Amygdala (tissue), 56 donors: ENCODE measurements at places on chromosomes 6 and 20.

DNA sequence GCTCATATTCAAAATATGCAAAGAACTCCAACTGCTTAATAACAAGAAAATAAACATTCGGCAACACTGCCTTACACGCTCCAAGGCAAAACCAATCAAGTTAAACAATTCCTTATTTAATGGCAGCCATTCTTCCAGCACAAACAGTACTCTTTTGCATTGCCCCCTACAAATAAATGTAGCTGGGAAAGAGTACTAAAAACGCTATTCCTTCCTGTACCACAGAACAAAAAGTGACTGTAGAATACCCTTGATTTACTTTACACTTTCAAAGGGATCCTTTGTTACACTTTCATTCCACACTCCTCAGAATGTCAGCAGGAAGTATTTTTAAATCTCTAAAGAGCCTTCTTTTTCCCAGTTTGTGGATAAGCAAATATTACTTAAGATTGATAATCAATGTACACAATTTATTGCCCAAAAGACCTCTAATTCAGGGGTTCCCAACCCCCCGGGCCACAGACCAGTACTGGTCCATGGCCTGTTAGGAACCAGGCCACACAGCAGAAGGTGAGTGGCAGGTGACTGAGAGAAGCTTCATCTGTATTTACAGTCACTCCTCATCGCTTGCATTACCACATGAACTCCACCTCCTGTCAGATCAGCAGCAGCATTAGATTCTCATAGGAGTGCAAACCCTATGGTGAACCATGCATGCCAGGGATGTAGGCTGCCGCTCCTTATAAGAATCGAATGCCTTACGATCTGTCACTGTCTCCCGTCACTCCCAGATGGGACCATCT is 51.6 kb downstream of the MBOAT1 start:
- DNase-seq, result no peak

GRCh38 chr6:138161338-138162110 is at the start of gene ARFGEF3:
Gene ARFGEF3 (plus strand): TSS chr6:138161939. CDS start chr6:138162087, 148 bp downstream.
- peak; percentile 54 for DNase-seq

DNA sequence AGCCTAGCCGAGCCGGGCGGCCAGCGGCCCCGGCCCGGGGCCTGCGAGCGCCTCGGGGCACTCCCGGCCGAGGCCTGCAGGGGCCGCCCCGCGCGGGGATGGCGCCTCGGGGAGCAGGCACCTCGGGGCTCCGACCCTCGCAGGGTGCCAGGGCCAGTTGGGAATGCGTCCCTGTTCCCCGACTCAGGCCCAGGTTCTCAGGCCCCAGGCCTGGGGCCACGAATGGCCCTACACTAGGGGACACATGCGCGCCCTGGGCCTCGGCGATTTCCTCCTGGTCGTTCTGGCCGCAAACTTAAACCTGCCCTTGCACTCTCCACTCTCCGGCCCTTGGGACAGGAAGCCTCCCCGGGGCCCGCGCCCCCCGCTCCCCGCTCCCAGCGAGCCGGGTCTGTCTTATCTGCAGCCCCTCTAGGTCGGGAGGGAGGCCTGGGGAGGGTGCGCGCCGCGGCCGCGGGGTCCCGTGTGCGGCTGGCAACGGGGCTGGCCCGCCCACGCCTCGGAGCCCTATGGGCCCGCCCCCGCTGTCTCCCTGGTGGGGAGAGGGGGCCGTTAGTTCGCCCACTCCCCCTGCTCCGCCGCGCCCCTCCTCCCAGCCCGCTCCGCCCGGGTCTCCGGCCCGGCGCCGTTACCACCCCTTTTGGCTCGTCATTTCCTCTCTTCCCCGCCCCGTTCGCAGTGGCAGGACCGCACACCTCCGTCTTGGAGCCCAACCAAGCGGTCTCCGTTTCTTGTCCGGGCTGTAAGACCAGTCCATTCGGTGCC is 611 bp downstream of the NFYA start:
- DNase-seq, result peak; percentile 57

DNA sequence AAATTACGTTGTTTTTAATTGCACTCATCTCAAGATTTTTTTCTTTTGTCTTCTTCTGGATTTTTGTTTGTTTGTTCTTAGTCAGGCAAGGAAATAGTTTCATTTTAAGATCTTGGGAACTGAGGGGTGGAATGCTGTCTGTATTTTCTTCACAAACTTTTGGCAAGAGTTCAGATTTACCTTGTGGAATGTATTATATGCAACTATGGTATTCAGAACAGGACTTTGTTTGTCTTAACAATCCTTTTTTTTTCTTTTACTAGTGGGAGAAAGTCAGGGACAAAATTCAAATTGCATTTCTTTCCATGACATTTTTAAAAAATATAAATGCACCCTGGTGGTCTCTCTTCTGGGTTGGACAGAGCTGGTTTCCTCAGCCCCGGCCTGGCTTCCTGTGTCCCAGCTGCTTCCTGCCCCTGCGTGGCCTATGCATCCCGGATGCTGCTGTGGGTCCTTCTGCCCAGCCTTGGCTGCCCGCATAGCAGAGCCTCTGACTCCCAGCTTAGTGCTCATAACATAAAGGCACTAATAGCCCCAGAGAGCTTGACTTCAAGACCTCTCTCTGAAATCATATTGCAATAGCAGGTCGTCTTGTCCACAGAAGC is 520.7 kb downstream of the QKI start:
- DNase-seq, result no peak

- DNase-seq, result no peak
Observed at GRCh38 chr6:17472653-17473183, 79.3 kb downstream of the CAP2 start.

DNA sequence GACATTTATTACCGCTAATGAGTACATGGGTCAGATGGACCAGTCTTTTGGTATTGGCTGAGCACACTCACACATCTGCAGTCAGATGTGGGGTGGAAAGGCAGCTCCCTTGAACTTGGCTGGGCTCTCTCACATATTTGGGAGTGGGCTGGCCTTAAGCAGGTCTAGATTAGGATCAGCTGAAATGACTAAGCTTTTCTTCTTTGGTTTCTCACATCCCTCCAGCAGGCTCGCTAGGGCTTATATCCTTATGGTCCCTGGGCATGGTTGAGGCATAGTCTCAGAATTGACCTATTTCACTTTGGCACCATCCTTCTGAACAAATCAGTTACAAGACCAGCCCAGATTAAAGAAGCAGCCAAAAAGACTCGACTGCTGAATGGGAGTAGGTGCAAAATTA is 14.4 kb upstream of the PLCB1 start:
- DNase-seq, result no peak

DNA sequence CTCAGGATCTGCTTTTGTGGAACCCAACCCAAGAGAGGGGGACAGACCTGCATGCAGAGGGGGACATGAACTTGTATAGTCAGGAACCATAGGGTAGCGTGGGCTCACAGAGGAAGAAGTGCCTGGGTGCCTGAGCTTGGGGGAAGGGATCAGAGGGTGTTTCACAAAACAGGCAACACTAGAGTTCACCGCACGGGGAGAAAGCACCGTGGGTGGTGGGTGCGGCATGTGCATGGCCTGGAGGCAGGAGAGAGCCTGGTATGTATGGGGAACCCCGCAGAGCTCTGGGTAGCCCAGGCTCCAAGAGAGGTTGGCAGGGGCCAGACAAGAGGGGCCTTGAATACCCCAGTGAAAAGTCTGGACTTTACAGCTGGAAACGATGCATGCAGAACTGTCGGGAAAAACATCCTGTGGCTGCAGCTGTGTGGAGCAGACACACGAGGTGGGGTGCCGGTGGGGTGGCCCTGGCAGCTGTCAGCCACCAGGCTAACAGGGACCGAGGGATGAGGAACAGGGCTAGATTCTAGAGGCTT is 6.7 kb upstream of the EMILIN3 start:
- DNase-seq, result no peak

DNA sequence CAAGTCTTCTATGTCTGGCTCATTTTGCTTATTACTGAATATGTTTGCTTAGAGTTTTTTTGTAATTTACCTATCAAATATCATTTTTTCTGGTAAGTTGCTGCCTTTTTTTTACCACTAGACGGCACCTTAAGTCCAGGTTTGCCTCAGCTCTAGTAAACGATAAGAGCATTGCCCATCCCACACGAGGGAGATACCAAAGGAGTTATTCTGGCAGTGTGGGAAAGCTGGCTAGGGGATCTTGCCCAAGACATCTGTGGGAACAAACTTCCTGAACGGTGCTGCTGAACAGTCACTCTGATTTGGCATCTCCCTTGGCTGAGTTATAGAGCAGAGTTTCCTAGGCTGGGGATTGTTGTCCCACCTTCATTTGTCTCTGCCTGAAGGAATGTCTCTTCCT is 306.4 kb downstream of the COL12A1 start:
- DNase-seq, result no peak

GRCh38 chr6:147201885-147202515 is 2.2 kb upstream of the STXBP5 start:
- no peak for DNase-seq

GRCh38 chr6:83072726-83073125 is 5.3 kb downstream of the DOP1A start:
- DNase-seq, result no peak

GRCh38 chr6:57116776-57117175 is 26.8 kb downstream of the ZNF451 start:
- no peak for DNase-seq

DNA sequence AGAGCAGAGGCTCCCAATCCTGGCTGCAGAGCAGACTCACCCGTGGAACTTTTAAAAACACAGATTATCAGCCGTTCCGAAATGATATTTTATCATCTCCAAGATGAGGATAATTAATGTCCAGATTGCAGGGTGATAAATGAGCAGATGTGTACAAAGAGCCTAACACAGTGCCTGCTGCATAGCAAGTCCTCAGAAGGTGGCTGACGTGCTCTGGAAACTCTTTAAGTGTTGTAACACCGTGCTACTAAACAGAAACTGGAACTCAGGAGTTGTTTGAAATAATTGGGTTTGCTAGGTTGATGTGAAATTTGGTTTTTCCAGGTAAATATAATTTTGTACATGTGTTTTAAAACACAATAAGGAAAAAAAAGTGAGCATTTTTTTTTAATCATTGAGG is 118.0 kb downstream of the ARMC2 start:
- DNase-seq, result no peak

- DNase-seq, result no peak
Observed at GRCh38 chr6:86255973-86256372, 613.3 kb upstream of the SYNCRIP start.

- DNase-seq, result no peak
Observed at GRCh38 chr6:53112404-53112803, 36.2 kb downstream of the GCM1 start.

DNA sequence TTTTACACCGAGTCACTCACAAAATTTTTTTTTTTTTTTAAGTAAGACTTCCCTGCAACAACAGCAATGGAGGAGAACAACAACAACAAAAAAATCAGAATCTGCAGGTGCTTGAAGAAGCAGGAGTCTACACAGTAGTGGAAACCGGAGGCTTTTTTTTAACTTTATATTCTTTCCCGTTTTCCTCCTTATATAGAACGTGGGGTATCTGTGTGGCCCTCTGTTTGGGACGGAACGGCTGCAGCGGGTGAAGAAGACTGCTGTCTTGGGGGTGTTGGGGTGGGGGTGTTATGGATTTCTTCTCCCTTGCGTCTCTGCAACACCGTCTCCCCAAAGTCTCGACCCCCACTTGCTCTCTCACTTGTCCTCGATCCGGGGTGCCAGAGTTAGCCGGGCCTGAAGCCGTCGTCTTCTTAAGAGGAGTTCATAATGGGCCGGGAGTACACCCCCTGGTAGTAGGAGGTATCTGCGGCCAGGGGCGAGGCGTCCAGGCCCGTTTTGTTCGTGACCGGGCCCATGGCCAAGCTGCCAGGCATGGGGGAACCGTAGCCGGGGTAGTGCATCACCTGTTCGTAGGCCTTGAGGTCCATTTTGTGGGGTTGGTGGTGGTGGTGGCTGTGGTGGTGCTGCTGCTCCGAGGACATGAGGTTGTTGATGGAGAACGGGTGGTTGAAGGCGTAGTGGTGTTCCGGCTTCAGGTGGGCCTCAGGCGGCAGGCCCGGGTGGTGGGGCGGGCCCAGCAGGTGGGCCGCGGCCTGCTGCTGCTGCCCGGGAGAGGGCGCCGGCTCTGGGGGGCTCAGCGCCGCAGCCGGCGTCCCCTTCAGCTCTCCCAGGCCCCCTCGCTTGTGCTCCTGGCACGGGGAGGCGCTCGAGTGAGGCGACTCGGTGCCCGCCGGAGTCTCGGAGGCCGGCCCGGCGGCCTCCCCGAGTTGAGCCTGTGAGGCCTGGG is 2.7 kb downstream of the FOXA2 start:
- no peak for DNase-seq

DNA sequence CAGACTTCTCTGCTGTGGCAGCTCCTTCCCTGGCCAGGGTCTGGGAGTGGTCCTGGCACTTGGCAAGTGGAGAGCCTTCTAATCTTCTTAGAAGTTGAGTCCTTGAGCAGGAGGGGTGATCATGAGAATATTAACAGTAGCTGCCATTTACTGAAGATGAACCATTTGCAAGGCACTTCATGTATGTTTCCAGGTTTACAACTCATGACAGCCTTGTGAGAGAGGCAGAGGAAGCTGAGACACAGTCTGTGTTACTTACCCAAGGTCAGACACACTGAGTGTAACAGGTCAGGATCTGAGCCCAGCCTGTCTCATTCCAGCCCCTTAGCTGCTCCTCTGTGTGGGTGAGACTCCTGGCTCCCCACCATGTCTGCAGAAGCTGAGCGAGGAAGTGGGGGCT is 45.5 kb upstream of the SRF start:
- no peak for DNase-seq

- DNase-seq, result no peak
Observed at GRCh38 chr6:48641544-48641943, 530.5 kb upstream of the PTCHD4 start.

- peak; percentile 9 for DNase-seq
Observed at GRCh38 chr6:113732384-113732966, 124.7 kb upstream of the MARCKS start.

DNA sequence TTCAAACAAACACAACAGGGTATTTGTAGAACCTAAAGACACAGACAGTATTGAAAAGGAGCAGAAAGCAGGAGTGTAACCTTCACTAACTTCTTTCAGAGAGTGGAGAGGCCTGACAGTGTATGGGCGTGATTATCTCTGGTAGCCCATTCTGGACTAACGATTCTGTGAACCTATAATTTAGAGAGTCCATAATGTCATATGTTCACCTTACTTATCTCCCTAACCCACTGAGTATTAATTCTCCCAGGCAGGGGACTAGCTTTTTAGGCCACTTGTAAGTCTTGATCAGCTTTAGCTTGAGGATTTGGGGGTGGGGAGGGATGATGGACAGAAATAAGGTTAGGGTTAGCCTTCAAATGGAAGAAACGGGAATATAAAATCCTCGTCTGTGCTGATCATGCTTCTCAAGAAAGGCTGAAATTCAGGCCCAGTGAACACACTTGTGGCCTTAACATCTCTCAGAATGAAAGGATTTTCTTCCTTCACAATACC is 2.8 kb upstream of the PARD6B start:
- DNase-seq, result no peak
